Daoy (cell line): ENCODE measurements at places on chromosomes 16 and 17. TPM values are rescaled to one million over a fixed set of nuclear protein-coding genes. Genes with fewer than 3 reads are reported as not detected.

- no peak for DNase-seq
Observed at GRCh38 chr16:3938471-3938842, 57.9 kb upstream of the CREBBP start.

DNA sequence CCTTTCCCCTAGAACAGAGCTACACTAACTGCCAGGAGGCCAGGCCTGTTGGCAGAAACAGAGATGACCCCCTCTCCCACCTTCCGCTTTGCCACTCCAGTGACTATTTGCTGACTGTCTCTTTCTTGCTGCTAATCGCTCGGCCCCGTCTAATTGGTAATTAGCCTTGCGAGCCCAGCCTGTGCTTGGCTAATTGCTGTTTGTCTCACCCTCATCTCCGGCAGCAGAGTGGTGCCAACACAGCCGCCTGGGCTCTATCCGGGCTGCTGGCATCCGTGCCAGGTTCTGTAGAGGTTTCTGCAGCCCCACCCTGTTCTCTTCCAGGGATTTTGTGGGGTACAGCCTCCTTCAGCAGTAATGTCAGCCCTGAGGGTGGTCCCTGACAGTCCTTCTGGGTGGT, 27.4 kb upstream of the PHB1 start:
- DNase-seq: no peak

- DNase-seq: no peak
Observed at GRCh38 chr17:4800462-4801196, 1.5 kb downstream of the C17orf114 start.

DNA sequence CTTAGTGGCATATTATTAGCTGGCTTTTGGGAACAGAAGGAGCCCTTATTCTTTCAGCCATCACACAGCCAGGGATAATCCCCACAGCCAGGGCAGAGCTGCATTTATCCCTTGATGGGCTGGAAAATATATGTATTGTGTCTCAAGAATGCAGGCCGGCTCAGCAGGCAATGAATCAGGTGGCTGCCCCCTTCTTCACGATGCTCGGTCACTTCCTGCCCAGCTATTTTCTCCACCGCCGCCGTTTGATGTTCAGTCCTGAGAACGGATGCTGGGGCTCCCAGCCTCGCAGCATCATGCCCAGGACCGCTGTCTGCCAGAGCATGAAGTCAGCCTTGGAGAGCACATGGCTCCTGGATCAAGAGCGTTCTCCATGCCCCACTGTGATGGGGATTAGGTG, 4.3 kb upstream of the MYH3 start:
- DNase-seq: no peak

- no peak for DNase-seq
Observed at GRCh38 chr16:24149102-24149501, 107.0 kb upstream of the CACNG3 start.

DNA sequence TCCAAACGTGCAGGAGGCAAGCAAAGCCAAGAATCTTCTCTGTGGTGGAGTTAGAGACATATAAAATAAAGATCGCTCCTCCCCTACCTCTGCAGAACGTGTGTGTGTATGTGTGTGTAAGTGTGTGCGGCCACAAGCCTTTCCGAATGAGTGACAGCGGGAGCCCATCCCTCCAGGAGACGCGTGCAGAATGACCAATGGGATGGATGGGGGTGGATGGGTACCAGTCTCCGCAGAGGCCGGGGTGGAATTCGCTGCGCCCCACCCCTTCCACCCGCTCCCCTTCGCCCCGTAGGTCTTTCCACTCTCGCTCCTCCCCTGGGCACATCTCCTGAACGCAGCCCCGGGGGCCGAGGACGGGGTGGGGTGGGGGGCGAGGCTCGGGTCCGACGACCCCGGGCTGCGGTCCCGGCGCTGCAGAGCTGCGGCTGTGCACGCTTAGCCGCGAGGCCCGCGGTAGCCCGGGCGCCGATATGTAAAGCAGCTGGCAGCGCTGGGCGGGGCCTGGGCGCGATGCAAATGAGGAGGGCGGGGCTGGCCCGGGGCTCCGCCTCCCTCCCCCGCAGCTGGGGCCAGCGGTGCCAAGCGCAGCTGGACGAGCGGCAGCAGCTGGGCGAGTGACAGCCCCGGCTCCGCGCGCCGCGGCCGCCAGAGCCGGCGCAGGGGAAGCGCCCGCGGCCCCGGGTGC, at the start of gene PRKCB:
Gene PRKCB, plus strand, starts transcription at position 594 of the 688 bp plus-strand sequence.
- DNase-seq: peak; percentile 86

- DNase-seq: no peak
Observed at GRCh38 chr16:54654429-54654828, 276.2 kb upstream of the IRX5 start.

- no peak for DNase-seq
Observed at GRCh38 chr16:89437251-89437987, 52.9 kb downstream of the ANKRD11 start.

- DNase-seq: no peak
Observed at GRCh38 chr17:76250141-76250540, 9.8 kb upstream of the RNF157 start.

DNA sequence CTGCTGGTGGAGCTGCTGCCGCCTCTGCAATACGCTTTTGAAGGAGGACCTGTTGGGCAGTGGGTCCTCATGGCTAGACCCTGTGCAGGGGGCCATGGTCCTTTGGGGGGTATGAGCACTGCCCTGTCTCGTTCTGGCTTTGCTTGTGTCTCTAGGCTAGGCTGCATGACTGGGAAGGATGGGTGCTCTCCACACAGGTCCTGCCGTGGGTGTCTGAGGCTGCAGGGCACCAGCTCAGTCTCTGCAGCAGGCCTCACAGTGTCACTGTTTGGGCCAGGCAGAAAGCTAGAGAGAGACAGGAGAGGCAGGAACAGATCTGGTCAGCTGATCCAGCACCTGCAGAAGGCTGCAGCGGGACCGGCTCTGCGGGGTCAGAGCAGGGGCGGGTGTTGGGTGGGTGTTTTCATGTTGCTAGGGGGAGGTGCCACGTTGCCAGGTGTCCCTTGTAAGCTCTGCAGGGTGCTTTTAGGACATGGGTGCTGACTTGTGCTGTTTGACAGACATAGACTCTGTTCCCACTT, 111.4 kb downstream of the SNX29 start:
- DNase-seq: no peak

GRCh38 chr16:53599548-53599947, 96.5 kb upstream of the AKTIP start:
- DNase-seq: no peak

DNA sequence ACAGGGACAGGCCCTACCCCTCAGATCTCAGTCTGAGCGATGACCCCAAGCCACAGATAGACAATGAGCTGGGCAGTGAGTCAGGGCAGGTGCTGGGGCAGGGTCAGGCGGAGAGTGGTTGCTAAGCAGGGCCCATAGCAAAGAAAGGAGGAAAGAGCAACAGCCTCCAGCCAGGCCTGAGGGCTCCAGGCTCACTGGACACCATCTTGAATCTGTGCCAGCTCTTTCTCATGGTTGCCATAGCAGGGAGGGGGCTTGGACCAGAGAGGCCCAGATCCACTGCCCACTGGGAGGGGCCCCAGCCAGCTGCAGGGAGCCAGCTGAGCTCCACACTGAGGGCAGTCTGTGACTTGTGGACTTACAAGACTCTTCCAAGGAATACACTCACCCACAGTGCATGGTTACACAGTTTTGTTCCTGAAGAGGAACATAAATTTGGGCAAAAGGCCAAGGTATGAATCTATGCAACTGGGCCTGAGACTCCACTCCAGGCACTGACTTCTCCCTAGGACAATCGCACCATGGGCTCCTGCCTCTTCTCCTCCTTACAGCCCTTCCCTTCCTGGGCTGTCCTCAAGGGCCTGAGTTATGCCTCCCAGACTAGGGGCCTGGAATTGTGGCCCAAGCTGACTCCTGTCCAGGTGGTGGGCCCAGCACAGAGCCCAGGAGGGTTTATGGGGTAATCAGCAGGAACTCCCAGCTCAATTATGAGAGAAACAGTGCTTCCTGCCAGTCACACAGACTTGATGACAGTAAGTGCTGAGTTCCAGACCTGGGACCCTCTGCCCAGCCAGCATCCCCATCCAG, 59.9 kb downstream of the BEAN1 start:
- peak; percentile 20 for DNase-seq

DNA sequence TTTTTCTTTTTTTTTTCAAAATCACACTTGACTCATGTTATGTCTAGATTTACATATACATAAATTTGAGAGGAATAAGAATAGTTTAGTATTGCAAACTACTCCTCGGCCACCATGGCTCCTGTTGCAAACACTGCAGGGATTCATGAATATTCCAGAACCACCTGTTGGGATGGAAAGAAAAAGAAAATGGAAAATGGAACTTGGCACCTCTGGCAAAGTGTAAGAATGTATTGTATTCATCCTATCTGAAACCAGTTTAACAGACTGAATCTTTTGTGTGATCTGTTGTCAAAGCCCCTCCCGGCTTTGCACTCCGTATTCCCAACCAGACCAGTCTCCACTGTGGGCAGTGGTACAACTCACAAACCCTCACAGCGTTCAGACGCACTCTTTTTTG, 124.4 kb downstream of the SPECC1 start:
- DNase-seq: no peak

GRCh38 chr16:21620592-21620991, 21.2 kb downstream of the METTL9 start:
- no peak for DNase-seq

GRCh38 chr17:35241520-35241919, 1.4 kb upstream of the SLFN5 start:
- no peak for DNase-seq

DNA sequence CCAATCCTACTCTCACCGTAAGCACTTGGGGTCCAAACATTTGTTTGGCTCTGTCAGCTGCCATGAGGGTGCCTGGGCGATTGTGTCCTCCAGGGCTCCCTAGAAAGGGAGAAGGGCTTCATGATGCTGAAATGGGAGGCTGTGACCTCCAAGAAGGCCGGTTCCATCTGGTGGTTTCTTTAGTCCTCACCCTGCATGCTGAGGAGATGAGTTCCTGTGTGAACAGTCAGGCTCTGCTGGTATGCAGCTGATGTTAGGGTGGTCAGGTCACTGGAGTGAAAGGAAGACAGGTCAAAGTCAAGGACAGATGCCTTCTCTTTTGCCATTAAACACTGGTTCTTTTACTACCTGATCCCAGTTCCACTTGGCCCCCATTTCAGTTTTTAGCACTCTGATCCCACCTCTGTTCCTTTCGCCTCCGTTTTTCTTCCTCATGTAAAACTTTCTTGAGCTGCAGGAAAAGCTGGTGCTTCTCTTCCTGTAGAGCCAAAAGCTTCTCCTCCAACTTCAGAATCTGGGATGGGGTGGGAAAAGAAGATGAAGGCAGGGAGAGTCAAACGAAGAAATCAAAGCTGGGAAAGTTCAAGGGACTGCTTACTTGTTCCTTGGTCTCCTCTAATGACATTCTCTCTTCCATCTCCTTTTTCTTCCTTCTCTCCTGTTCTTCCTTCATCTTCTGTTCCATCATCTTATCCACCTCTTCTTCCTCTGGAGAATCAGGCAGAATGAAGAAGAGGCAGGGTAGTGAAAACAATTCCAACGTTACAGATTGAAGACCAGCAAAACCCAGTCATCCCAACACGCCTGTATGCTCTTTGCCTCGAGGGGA, 1.1 kb downstream of the GPS2 start:
- peak; percentile 33 for DNase-seq

- DNase-seq: no peak
Observed at GRCh38 chr17:48134912-48135480, 27.4 kb downstream of the SNX11 start.

DNA sequence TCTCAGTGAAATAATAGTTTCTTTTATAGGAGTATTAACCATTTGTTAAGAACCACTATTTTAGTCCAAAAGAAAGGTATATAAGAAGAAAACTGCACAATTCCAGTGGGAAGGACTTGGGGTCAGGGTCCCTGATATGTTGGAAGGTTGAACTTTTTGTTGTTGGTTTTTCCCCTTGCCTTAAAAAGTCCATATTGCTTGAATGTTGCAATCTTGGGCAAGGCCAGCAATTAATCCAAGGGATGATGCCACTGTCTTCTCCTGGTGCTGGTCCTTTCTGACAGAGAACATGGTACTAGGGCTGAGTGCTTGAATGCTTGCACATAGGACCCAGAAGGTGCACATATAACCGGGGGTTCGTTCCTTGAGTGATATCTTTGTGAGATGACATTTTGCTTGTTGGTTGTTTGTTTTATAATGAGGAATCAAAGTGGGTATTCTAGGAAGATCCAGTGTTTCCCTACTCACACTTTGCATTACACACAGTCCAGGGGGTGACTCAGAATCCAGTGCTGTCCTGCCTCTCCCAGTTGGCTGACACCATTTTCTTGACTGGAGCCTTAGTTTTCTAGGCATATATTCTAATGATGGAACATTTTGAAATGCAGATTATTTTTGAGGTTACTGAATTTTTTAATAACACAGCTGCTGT, 54.9 kb downstream of the SIAH1 start:
- DNase-seq: no peak

DNA sequence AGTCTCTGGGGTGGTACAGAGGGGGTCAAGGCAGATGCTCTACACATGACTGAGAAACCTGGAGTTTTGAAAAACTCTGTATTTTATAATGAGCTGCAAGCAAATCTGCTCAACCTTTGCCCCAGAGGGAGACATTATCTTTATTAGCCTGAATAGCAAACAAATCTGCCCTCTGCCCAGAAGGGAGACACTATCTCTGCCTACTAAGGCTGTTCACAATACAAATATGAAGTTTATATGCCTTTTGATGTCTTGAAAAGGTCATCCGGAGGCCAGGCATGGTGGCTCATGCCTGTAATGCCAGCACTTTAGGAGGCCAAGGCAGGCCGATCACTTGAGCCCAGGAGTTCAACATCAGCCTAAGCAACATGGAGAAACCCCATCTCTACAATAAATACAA, 11.0 kb upstream of the XYLT1 start:
- DNase-seq: no peak

The CPSF4L gene
- total RNA-seq: not detected in 2 replicates

The CCL15 gene
- not detected in 2 replicates for total RNA-seq

The GPR179 gene
- under 0.01 and 0.11 TPM in 2 replicates for total RNA-seq

The RAB26 gene
- total RNA-seq: 0.11 and 0.21 TPM in 2 replicates

The GLIS2 gene
- total RNA-seq: 0.36 and 0.46 TPM in 2 replicates
